ENCODE measurements at places on chromosomes 2 and 18.

DNA sequence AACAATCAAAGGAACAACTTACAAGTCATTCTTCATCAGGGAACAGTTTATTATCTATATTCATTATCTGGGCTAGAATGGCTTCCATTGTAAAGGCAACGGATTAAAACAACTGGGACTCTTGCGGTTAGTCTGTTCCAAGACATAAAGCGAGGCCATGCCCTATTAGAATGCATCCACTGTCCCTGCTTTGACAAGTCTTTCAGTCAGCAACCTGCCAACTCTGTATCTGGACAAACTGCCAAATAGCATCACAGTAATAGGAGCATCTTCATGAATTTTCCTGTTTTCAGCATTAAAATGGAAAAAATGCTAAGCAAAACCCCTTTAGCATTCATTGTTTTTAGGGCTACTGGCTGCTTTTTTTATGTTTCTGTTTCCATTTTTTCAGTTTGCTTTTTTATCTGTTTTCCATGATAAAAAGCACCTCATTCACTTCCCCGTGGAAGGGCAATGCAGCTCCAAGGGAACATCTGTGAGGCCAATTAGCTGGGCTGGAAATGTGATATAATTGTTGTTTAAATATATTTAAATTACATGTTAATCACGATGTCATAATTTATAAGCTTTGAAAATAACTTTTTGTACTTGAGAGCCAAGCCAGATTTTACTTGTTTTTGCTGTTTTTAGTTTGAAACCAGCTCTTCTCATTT lies 834.3 kb downstream of the CPS1 start:
- DNase-seq = no peak

DNA sequence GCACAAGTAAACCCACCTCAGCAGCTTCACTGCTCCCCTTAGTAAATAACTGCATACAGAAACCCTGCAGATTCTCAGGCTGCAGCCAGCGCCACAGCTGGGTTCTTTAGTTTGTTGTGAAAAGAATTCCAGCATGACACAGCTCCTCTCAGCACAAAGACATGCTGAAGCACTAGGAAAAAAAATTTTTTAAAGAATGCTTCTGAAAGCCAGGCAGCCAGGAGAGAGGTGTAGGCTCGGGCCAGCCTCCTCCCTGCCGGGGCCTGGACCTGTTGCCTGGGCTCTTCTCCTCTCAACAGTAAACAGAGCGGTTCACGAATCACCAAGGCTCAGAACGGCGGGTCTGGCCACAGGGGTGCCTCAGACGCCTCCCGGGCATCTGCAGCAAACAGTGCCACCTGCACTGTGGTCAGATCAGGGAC lies 95.7 kb upstream of the POU3F3 start:
- no peak for DNase-seq

- no peak for DNase-seq
These were observed 118.9 kb downstream of the CCDC102B start for GRCh38 chr18:68916734-68917133.

DNA sequence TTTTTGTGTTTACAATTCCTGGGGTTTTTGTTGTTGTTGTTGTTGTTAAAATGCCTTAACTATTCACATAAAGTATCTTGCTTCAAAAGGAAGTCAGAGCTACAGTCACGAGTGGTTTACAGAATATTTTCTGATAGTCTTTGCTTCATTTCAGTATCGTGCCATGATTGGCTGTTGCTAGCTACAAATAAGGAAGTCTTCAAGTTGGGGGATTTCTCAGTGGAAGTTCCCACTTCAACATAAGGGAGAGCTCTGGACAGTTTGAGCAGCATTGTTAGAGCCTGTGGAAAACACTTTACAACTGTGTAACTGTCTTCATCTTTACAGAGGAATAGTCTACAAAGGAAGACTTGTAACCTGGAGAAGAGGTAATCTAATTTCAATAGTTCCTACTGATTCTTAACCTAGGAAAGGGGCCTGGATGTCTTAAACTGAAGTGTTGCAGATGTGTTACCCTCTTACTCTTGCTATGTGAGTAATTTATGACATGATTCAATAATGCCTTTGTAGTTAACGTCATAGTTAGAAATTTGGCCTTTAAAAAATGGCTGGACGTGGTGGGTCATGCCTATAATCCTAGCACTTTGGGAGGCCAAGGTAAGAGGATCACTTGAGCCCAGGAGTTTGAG lies 23.4 kb upstream of the TANK start:
- DNase-seq = no peak

DNA sequence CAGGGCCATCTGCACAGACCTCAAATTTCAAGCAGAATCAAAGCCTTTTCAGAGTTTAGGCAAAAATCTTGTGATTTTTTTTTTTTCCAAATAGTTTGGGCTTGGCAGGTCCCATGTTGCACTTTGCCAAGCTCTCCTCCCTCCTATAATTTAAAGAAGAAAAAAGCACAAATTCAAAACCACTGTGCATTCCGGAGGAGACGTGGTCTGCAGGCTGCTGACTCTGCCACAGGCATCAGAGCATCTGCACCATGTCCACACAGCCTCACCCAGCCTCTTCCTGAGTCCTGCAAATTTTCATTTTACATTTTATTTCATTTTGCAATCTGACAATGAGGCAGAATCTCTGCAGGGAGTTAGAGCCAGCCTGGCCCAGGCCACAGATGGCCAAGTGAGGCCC lies 15.7 kb upstream of the GPC1 start:
- DNase-seq = no peak

- DNase-seq = no peak
These were observed 20.3 kb downstream of the LONRF2 start for GRCh38 chr2:100301881-100302584.

DNA sequence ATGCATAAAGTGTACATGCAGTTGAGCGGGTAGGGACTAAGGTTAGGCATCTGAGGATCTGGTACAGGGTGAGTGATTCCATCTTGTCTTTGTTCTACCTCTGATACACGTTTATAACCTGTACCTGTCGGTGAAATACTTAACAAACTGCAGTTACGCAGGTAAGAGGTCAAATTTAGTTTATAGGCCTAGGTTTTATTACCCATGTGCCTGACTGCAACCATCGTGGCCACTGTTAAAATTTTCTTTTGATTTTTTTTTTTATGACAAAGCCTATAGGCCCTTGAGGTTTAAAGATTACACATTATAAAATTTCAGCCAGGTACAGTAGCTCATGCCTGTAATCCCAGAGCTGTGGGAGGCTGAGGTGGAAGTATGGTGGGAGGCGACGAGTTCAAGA lies 15.4 kb upstream of the HNMT start:
- no peak for DNase-seq

GRCh38 chr2:190578158-190579057 lies 43.9 kb upstream of the NEMP2 start:
- no peak for DNase-seq

DNA sequence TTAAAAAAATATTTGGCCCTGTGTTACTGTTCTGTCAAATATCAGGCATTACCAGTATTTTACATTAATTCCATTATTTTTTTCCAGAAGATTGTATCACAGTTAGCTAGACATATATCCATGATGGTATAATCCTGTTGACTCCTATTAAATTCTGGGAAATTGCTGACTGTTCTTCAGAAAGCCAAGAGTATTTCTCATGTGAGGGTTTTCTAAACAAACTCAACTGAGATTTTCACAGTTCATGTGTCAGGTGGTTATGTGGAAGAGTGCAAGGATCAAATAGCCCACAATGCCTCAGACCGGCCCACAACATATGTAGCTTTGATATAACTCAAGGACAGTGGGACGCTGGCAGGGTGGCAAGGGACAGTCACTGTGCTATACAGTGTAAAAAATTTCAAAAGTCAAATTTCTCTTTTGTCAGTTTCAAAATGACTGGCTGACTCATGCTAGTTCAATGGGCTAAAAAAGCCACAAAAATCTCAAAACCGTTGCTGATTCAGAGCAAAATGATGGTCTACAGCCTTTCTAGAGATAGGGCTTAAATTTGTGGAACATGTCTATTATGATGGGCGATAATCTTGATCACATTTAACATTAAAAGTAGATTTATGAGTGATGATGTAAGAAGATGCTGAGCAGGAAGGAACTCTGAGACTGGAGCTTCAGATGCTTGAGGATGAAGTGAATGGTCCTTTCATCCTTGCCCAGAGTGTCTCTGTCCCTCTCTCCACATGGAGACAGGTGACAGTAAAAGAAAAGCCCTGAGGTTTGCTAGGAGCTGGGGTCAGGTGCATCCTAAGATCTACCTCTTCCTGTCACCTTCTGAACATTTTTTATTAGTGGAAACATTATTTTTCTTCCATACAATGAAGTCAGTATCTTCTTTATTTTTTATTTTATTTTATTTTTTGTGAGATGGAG lies 175.8 kb upstream of the PIEZO2 start:
- no peak for DNase-seq

GRCh38 chr2:169983506-169983905 lies 156.3 kb downstream of the UBR3 start:
- no peak for DNase-seq

DNA sequence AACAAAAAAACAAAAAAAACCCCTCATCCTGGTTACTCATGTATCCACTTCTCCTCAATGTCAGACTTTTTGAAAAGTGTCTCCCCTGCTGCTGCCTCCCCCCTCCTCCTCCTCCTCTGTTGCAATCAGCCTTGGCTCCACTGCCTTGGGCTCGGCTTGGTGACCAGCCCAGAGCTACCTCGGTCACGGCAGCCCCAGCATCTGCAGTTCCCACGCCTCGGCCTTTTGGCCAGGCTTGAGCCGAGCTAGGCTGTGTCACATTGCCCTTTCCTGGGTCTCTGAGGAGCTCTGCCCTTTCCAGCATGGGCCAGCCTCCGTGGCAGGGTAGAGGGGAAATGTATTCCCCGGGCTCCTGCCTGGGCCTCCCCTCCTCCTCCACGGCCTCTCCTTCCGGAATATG lies 22.7 kb upstream of the INHBB start:
- no peak for DNase-seq

DNA sequence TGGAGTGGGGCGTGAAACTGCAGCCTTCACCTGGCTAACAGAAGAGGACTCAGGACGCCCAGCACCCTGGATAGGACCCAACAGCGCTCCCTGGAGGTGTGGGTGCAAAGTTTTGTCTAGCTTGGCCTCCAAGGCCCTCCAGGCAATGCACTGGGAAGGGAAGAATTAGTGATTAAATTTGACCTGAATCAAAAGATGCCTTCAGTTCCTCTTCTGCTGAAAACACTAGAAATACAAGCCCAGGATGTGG lies 779 bp upstream of the TRIB2 start:
- no peak for DNase-seq

- DNase-seq = no peak
These were observed 34.1 kb downstream of the ARHGEF4 start for GRCh38 chr2:130870779-130871178.

DNA sequence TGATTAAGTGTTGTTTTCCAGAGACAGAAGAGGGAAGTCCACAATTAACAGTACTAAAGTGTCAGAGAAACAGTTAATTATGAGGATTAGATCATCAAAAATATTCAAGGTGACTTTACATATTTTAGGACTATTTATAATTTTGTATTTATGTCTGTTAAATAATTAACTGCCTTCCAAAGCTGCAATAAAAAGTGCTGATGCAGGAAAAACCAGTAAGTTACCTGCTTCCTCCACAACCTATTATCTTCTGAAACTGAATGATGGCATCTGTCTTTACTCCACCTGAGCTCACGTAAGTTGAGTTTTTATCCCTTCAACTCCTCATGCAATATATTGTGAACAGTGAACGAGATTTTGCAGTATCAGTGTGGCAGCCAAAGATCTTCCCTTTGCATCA lies 570.7 kb downstream of the THSD7B start:
- no peak for DNase-seq

- no peak for DNase-seq
These were observed 254.7 kb downstream of the DLGAP1 start for GRCh38 chr18:4200399-4200798.

GRCh38 chr2:85551698-85552678 lies 9.3 kb downstream of the GGCX start:
- no peak for DNase-seq

DNA sequence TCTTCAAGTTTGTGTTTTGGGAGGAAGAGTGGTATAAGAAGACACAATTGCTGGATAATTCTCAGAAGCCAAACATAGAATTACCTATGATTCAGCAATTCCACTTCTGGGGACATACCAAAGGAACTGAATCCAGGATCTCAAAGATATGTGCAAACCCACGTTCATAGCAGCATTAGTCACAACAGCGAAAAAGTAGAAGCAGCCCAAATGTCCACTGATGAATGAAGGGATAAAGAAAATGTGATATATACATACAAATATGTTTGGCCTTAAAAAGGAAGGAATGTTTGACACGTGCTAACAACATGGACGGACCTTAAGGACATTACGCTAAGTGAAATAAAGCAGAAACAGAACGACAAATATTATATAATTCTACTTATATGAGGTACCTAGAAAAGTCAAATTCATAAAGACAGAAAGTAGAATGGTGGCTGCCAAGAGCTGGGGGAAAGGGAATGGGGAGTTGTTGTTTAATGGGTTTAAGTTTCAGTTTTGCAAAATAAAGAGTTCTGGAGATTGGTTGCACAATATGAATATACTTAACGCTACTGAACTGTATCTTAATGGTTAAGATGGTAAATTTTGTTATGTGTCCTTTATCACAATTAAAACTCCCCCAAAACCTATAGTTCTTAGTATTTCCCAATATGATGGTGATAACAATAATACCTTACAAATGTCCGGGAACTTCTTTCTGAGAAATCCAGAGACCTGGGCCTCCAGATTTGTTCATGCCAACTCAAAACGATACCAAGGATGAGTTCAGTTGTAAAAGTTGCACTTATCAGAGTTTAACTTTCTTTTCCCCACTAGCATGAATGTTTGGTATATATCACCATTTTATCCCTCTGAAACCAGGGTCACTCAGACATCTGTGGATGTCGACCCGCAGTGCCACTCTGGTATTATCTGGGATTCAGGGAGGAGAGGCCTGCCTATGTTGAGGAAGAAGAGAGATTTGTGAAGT lies 33.7 kb upstream of the WIPF1 start:
- DNase-seq = no peak

- DNase-seq = no peak
These were observed 6.3 kb downstream of the NRP2 start for GRCh38 chr2:205688417-205689200.

DNA sequence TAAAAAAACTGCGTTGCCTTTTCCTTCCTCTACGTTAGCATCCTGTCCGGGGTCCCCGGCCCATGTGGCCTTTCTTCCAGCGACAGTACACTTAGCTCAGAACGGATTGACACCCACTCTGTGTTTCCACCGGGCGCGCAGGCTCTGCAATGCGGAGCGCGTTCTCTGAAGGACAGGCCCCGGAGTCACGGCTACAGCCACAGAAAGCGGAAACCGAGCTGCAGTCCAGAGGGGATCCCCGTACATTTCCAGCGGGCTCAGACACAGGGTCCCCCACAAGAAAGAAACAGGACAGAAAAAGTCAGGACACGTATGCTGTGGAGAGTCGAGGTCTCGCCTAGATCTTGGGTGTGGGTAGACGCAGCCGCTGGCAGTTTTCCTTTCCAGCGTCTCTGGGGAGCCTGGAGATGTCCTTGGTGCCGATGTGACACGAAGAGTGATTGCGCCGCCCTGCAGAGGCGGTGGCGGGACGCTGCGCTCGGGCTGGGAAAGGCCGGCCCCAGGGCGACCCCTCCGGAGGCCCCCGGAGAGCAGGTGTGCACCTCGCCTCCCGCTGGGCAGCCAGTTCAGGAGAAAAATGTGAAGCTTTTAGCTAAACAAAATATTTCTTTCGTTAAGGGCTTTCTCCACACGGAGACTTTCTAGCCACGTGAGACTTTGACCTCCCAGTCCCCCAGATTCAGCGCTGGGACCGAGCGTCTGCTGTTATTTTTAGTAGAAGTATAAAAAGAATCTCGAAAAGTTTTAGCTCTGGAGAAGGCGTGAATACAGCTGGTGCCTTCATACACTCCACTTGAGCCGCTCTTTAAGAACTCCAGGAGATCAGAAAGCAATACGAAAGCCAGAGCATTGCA lies 1.3 kb upstream of the ACKR3 start:
- no peak for DNase-seq

GRCh38 chr2:162706770-162707169 lies 131.8 kb downstream of the KCNH7 start:
- no peak for DNase-seq

Measured in esophagus squamous epithelium (tissue), 5 donors.